NT2/D1 (cell line): ENCODE measurements at places on chromosomes 1 and 21.

DNA sequence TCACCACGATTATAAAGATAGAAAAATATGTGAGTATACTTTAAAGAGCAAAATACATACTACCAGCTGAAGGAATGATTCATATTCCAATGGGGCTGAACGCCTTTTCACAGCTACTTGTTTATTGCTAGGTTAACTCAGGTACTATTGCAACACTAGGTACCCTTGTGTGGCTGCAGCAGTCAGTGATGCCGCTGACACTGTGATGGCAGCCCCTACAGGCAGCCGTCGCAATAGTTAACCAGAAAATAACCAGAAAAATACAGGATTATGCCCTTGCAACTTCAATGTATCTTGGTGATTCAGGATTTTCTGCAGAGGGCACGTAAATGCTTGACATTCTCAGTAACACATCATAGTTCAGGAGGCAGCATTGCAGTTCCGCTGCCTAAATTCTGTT is 1.6 kb upstream of the MARK1 start:
- DNase-seq, result no peak

GRCh38 chr1:219837274-219837993 is 90.9 kb downstream of the SLC30A10 start:
- peak; percentile 78 for DNase-seq

GRCh38 chr1:113557187-113557586 is 166.9 kb downstream of the MAGI3 start:
- DNase-seq, result no peak

DNA sequence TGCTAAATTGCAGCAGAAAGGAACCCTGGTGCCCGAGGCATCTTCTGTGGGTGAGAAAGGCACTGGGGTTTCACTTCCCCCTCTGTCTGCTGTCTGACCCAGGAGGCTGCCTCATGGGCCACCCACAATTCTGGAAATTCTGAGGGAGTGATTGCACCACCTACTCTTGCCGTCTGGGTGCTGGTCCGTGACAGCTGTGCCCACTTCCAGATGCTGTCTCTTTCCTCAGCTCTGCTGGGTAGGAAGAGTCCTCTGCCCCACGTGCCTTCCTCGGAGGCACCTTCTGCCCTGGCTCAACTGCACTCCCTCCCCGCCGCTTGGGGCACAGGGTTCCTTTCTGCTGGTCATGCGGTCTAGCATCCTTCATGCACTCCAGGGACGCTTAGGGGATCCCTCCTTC is 96.3 kb downstream of the ARHGEF10L start:
- no peak for DNase-seq

DNA sequence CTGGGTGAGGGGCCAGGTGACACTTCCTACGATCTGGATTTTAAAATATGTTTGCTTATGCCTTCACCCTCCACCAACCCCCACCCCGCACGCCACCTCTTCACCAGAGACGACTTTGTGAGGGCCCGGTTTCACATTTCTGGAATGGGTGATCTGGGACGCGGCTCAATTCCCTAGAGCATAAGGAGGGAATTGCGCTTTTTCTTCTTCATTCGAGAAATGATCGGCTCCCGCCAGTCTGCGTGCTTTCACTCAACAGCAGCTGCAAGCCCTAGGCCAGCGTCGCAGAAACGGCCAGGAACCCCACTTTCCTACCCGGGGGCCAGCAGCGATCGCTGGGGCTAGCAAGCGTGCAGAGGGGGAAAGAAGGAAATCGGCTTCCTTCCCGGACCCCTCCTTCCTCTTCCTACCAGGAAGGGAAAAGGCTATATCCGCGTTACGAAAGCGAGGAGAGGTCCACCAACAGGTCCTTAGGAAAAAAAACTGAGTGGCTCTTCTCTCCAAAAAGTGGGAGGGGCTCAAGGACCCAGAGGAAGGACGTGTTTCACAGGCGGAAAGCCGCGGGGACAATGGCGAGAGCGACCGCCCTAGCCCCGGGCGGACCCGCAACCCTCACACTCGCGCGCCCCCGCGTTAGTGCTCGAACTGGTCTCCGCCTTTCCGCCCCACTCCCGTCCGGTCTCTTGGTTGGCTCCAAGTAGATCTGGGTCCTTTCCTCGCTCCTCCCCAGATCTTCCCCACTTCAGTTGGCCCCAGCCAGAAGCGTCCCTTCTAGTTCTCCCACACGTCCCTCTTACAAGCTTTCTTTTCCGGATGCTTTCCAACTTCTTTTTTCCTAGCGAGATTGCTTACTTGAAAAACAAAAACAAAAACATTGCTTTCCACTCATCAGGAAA is 1.1 kb upstream of the ADAMTS1 start:
- peak; percentile 49 for DNase-seq

- DNase-seq, result no peak
These were observed 118.9 kb downstream of the PGBD5 start for GRCh38 chr1:230307213-230307612.

- DNase-seq, result no peak
These were observed 101.8 kb downstream of the APP start for GRCh38 chr21:26068776-26069175.

DNA sequence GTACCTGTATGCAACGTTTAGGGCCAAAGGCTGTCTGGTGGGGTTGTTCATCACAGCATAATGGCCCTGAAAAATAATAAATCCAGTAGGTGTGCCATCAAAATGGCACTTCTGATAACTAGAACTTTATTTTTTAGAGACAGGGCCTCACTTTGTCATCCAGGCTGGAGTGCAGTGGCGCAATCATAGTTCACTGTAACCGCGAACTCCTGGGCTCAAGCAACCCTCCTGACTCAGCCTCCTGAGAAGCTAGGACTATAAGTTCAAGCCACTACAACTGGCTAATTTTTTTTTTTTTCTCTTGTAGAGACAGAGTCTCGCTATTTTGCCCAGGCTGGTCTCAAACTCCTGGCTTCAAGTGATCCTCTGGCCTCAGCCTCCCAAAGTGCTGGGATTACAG is 4.7 kb downstream of the SNAPIN start:
- DNase-seq, result no peak
